ENCODE measurements at places on chromosomes 6 and 20.

DNA sequence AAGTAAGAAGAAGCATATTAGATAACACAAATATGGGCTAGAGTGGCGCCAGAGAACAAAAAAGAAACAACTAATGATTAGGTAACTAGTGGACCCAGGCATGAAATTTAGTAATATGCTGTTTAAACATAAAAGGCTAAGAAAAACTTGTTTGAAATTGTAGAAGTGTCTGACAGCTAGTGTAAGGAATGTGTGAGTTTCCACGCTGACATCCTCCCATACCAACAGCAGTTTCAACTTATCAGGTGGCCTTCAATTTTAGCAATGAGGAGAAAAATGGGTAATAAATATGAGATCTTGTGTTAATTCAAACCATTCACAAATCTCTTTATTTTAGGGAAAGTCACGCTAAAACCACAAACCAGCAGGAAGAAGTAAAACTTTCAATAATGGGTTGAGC is 440.2 kb upstream of the FLRT3 start:
- DNase-seq, result no peak

- DNase-seq, result no peak
Observed at GRCh38 chr6:119207971-119208725, 129.7 kb upstream of the FAM184A start.

DNA sequence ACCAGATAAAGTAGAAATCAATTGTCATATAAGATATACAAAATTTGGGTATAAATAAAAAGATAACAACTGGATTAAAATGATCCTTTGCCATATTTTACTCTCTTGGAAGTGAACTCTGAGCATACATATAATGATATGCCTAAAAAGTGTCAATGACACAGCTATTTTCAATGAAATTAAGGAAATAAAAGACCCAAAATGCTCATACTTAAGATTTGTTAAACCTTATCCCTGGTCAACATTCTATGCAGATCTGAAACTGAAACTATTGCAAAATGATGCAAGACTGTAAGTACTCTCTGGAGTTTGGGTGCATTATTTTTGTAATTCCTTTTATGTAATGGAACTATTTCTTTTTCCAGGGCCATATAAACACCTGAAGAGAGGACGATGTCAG is 119.0 kb upstream of the SGK1 start:
- no peak for DNase-seq

- DNase-seq, result no peak
Observed at GRCh38 chr6:22906091-22906549, 336.8 kb downstream of the HDGFL1 start.

DNA sequence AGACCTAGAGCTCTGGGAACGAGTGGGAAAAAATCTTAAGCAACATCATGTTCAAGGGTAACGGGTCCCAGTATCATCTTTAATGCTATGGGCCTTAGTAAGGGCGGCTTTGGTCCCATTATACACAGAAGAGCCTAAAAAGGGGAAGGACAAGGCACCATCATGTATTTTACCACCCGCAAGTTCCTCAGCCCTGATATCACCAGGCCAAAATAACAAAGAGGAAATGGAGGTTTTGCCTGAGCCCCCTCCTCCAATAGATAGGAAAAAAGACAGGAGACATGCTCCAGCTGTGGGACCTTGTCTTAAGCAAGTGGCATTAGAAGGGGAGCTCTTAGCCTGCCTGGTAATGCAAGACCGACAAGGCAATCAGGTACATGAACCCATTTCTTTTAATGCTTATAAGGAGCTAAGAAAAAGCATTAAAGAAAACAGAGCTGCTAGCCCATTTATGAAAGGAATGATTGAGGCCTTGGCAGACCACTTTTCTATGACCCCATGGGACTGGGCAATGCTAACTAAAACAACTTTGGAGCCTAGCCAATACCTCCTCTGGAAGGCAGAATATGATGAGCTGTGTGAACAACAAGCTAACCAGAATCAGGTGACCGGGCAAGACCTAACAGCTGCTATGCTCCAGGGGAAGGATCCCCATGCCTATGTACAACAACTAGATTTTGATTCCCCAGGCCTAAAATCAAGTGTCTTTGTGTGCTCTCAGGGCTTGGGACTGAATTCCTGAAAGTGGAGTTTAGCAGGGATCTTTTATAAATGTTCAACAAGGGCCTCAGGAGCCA is 23.2 kb downstream of the HLA-DPA1 start:
- DNase-seq, result no peak

- peak; percentile 78 for DNase-seq
Observed at GRCh38 chr6:91081452-91082067, 494.7 kb upstream of the MAP3K7 start.

- DNase-seq, result no peak
Observed at GRCh38 chr20:16206817-16207216, 366.4 kb downstream of the KIF16B start.

GRCh38 chr20:61954276-61955021 is 111.2 kb downstream of the TAF4 start:
- no peak for DNase-seq

GRCh38 chr20:58557733-58558342 is 42.6 kb upstream of the APCDD1L start:
- no peak for DNase-seq

DNA sequence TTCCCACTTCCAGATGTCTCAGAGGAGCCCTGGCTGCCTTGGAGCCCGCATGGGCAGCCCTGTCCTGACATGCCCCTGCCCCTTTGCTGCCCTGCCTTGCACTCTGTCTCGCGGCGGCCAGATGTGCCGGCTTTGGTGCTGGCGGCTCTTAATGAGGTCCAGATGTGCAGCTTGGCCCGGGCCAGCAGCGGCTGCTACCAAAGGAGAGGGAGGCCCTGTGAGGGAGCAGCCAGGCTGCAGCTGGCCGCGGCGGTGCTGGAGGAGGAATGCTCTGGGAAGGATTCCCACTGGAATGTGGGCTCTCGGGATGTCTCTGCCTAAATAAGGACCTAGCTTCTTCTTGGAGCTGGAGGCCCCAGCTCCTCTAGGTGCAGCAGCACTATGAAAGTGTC is 72.4 kb downstream of the FGD2 start:
- DNase-seq, result no peak

- no peak for DNase-seq
Observed at GRCh38 chr20:57553376-57554018, 7.4 kb upstream of the PCK1 start.

GRCh38 chr6:89015971-89016370 is 52.6 kb upstream of the RNGTT start:
- DNase-seq, result no peak

DNA sequence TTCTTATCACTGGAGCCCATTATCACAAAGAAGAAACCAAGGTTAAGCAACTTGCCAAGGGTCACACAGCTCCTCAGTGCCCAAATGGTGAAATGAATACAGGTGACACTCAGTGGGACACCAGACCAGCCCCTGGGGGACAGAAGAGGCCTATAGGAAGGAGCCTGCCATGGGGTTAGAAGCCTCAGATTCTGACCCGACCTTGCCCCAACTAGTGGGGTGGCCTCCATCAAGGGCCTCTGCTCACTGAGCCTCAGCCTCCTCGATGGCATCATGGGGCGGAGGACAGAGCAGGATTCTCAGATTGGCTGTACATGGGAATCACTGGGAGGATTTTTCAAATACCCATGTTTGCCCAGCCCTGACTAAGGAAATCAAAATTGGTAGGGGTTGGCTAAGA is 47.6 kb downstream of the MRPL14 start:
- DNase-seq, result no peak

GRCh38 chr20:53664121-53664520 is 70.5 kb upstream of the ZNF217 start:
- no peak for DNase-seq

DNA sequence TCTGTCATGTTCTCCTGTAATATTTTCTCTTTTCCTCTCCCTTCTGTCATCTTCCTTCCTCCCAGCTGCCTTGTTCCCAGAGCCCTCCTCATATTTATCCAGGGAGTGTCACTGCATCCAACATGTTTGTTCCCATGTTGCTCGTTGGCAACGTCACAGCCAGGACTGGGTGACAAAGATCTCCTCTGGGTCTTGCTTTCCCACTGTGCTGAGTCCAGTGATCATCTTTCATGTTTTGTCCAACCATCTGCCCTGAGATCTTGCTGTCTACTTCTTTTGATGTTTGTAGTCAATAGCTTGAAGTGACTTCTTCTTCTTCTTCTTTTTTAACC is 26.6 kb downstream of the FARS2 start:
- DNase-seq, result no peak

DNA sequence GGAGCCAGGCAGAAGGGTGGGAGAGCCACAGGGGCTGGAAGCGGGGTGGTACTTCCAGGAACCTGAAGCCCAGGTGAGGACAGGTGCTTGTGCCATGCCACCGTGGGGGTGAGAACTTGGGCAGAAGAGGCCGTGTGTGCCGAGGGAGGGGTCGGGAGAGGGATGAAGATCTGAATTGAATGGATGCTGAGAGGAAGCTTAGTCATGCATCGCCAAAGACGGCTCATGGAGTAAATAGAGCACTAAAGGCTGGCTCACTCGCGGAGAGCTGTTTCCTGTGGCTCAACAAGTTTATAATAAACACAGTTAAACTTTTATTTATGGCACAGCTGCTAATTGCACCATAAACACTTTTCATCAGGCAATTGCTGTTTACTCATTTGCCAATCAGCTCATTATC is 21.7 kb upstream of the MYT1 start:
- no peak for DNase-seq

GRCh38 chr20:54345301-54345724 is 130.1 kb upstream of the DOK5 start:
- no peak for DNase-seq

DNA sequence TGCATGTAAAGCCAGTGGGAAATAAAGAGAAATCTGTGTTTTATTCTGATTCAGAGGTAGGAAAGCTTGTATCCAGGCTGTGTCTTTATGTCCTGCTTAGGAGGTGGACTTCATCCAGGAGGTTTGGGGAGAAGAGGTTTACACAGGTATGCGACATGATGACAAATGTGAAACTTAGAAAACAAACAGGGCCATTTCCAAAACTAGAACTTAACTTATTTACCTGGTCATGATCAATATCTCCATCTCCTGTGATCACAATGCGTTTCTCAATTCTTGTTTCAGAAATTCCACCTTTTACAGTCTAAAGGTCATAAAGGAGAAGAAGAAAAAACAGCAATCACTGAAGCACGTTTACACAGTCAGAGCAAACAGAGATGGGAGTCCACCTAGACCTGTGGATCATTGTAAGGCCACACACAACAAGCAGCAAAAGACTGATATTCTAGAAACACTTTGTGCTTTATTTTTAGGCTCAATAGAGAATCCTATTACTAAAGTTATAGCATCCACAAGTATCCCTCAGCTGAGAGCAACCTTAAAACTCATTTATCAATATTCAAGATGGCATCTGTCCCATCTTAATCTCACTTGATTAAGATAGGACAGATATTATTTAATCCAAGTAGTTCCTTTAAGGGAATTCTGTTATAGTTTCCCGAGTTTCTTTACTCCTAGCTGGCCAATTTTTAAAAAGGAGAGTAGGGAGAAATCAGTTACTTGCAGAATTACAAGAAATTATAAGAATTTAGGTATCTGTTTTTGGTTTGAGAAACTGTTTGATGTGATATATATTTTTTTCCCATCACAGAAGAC is 36.4 kb downstream of the SMLR1 start:
- DNase-seq, result no peak

- DNase-seq, result peak; percentile 16
Observed at GRCh38 chr6:48664826-48665225, 553.8 kb upstream of the PTCHD4 start.

DNA sequence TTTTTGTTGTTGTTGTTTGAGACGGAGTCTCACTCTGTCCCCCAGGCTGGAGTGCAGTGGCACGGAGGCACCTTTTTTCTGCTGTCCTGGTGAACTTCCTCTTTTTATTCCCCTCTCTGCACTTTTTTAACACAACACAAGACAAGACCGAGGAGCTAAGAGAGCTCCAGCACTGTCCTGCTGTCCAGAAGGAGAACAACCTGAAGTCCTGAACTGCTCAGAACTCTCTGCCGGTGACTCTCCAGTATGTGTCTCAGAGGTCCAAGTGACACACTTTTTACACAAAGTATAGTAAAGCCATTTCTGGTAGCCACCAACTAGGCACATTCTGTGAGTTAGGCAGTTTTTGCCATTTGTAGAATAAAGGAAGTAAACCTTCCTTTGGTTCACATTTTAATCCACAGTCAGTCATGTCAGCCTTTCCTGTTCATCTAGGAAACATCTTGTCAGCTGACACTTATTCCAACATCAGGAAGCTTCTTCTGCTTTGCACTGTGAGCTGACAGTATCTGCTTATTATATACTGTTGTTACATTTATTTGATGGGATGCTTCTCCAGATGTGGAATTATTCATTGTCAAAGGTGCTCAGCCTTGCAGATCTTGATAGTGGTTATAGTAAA is 28.1 kb upstream of the TXNDC5 start:
- DNase-seq, result no peak

DNA sequence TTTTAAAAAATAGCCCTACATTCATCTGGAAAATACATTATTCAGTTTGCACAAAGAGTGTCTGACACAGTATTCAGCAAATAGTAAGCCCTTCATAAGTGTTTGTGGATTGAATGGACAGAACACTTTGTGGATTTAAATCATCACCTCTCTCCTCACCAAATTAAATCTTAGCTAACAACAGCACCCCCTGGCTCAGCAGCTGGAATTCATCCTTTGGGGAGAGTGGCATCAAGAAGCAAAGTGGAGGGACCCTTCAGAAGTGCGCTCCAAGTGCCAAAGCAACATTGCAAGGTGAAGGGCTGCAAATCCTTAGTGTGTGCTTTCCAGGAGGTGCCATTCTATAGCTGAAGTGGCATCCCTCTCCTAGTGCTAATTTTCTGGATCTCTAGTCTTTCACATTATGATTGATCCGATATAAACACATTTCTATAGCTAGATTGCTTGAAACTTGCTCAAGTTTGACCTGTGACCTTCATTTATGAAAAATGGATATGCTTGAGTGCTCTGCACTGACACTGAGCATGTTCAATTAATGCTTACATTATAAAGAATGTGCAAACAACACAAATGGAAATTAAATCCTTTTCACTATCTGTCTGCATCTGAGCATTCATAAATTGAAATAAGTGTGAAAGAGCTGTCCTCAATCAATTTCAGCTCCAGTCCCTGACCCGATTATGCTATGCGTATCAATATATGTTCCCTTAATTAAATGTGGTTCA is 891.7 kb downstream of the C6orf118 start:
- peak; percentile 43 for DNase-seq

DNA sequence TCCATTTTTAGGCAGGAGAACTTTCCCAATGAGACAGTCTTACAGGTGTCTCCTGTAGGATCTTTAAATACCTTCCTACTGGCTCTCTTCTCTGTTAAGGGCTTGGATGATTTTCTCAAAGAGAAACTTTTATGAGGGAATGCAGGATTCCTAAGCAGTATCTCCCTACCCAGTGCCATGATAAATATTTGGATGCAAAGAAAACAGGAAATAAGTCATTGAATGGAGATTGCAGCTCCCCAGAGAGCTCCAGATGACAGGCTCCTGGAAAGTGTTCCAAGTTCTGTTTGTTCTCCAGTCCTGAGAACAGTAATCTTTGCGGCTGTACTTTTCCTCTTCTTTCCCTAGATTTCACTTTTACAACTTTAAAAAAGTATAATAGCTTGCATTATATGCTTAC is 2.4 kb upstream of the SCGN start:
- no peak for DNase-seq

DNA sequence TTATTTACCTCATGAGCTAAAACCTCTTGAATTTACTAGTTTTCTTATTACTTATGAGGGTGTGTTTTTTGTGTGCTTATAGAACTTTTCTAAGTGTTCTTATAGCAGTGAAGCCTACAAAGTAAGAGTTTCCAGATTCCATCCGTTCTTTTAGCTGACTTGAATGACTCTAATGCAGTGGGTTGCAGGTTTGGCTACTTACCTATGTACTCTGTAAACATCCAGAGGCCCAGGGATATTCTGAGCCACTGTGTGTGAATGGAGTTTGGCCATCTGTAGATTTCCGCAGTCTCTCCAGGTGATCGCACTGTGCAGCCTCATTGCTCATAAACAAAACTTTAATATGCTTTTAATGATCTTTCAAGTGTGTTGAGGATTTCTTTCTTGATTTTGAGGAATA is 157.8 kb downstream of the MYO6 start:
- DNase-seq, result no peak

Data from retina (tissue), 1 donor.